ENCODE measurements at places on chromosomes 1 and 21.

GRCh38 chr21:39108291-39109162 lies 74.7 kb downstream of the PSMG1 start:
- DNase-seq: no peak

DNA sequence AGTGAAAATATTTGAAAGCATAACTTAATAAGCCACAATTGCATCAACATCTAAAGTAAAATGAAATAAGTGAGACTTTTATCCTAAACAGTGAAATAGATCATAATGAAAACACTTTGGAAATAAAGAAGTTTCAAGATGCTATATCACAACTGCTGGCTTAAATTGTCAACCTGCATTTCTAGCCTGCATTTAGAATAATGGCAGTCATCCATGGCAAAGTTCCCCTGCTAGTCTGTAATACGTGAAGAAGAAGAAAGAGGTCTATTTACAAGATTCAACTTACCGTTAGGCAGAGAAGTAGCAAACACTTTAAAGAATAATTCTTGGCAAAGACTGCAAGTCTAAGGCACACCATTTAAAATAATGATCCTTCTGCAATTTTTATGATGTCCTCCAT lies 133.6 kb downstream of the DPYD start:
- DNase-seq: no peak

DNA sequence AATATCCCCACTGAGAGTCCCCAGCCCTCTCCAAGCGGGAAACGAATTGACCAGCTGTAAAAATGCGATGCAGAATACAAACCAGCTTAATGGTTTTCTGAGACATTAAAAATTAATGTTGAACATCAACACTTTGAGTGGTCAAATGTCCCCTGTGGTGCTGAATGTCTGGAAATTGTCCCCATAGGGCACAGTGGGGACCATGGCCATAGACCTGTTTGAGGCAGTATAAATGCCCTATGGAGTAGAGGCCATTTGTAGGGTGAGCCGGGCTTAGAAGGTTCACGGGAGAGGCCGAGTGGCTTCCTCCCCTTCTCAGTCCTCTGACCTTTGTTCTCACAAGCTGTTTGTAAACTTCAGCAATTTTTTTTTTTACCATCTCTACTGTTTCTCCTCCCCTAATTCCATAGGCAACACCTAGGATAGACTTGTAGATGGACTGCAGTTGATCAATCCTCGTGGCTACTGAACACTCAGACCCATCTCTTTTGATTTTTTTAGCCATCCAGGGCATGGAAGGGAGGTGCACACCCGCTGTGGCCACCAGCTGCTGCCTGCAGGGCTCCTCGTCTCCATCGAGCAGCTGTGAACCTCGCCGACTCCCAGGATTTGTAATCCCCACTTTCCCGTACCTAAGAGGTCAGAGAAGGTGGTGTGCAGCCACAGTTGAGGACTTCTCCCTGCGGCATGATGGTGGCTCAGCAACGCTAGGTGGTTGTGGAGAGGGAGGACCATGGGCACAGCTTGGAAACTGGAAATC lies 41.0 kb downstream of the KAZN start:
- DNase-seq: no peak

DNA sequence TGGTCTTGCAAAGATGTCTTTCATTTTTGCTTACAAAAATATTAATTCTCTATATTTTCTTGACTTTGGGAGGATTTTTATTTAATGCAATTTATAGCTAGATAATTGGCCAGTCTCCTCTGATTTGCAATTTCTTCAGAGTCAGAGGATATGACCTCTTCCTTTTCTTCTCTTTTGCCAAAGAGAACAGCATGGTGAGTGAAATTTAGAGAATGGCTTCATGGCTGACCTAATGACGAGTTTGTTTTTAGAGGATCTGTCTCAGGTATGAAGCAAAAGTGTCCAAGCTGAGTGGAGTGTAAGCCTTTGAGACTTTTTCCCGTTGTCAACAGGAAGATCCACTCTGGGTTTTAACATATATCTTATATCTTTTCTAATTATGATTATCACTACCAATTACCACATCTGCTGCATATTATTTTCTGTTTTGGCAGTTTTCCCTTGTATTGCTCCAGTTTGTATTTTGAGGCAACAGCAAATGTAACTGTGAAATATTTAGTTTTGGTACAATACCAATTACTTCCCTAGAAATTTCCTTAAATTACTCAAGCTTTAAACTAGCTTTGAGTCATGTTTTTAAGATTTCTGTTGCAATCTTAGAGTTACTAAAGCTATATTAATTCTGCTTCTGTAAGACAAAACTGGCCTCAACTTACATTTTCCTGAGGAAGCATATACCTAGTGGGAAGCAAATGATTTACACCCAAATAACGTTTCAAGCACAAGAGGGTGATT lies 332.8 kb upstream of the ZRANB2 start:
- no peak for DNase-seq

DNA sequence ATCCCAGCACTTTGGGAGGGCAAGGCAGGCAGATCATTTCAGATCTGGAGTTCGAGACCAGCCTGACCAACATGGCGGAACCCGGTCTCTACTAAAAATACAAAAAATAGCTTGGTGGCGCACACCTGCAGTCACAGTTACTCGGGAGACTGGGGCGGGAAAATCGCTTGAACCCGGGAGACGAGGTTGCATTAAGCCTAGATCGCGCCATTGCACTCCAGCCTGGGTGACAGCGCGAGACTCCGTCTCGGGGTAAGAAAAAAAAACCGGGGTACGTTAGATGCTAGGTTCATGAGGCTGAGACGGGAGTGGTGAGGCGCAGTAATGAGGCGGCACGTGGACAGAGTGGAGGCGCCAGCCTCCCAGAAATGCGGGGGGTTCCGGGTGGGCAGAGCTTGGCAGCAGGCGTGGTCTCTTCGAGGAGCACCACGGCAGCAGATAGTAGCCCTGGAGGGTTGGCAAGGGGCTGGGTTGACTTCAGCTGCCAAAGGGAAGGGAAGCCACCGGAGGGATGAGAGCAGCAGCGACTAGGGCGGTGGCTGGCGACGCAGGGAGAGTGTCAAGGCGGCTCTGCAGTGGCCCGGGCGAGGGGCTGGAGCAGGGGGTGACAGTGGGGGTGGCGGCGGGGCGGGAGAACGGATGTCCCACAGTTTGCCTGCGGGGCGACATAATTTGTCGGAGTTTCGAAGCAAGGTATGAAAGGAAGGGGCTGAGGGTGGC lies 832 bp downstream of the MRPL20 start:
- DNase-seq: no peak

- no peak for DNase-seq
Measured at GRCh38 chr21:32007456-32007855, 134.6 kb downstream of the HUNK start.

- peak; percentile 65 for DNase-seq
Measured at GRCh38 chr1:201408176-201408833, 9.2 kb upstream of the LAD1 start.

DNA sequence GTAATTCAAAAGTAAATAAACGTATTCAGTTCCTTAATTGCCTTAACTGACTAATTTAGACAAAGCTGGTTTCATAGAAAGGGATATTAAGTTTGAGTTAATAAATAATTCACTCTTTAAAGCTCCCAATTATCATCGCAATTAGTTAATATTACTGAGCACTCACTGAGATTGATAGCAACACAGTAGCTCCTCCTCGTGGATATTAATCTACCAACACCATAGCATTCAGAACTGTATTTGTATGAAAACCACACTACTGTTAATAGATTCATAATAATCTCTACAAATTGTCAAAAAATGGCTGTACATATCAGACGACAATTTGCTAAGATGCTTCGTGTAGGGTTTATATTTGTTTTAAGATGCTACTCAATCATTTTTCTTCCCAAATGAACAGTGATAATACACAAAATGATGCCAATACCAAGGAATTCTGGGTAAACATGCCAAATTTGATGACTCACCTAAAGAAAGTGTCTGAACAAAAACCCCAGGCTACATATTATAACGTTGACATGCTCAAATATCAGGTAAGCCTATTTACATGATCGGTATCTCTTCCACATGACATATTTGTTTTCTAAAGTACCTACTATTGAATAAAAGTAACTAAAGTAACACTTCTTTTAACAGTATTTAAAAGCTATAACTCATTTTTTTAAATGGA lies 18.8 kb upstream of the DYNLT5 start:
- DNase-seq: no peak

DNA sequence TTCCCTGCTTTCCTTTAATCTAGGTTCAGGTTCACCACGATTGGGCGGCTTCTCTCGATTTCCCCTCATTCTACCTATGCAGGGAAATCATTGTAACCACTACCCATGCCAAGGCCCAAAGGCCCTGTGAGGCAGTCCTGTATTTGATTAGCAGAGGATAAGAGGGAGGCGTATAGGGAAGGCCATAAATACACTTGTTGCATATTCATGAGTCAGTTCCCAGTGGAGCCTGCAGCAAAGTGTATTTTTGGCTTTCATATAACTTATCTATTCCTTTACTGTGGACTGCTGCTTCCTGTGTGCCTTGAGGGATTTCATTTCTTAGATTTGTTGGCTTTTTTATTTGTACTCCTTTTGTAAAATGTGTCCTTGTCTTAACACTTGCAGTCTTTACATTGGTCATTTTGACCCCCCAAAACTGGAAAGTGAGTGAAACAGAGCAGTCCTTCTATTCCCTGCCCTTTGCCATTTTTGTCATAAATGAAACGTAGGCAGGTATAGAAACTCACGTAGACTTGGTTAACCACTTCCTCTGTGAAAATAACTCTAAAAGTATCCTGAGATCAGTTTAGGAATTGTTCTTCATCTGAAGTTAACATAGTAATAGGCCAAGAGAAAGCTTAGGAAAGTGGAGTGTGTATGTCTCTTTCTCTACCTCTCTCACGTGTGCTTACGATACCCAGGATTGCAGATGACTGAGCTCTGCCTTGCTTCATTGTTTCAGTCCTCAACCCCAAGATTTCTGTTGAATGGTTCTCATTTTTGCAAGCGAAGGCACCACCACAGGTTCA lies 19.6 kb upstream of the KCNQ4 start:
- DNase-seq: no peak

DNA sequence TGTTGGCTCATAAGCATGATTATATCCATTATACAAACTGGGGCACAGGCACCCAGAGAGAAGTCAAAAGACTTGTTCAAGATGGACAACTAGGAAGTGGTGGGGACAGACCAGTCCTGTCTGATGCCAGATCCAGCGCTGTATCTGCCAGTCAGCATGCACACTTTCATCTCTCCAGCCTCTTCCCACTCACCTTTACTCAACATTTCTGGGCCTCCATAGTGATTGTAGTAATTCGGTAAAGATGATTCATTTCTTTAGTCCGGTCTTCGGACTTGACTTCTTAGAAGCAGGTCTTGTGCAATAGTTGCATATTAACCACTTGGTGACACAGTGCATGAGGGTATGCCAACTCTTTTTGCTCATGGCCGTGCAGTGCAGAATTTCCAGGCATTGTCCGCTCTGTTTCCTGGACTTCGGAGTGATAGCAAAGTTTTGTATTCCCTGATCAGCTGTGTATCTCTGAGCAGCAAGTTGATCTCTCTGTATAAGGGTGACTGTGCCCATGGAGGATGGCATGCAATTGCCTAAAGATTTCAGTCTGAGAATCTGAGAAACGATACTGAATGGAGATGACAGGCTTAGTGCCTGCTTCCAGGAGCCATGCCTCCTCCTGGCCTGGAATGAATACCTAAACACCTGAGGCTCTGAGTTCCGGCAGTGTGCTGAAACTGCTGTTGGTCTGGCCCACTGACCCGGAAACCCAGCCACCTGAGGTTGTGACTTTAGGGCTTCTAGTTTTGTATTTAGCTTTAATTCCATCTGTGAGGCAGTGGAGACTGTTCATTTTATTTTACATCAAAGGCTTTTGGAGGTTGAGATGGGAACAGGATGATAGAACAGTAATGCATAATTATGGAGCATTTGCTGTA lies 39.0 kb downstream of the GALNT2 start:
- DNase-seq: peak; percentile 71

DNA sequence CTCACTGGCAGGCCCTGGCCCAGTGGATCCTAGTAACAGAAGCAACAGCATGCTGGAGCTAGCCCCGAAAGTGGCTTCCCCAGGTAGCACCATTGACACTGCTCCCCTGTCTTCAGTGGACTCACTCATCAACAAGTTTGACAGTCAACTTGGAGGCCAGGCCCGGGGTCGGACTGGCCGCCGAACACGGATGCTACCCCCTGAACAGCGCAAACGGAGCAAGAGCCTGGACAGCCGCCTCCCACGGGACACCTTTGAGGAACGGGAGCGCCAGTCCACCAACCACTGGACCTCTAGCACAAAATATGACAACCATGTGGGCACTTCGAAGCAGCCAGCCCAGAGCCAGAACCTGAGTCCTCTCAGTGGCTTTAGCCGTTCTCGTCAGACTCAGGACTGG lies 7.7 kb downstream of the CGN start:
- DNase-seq: no peak

DNA sequence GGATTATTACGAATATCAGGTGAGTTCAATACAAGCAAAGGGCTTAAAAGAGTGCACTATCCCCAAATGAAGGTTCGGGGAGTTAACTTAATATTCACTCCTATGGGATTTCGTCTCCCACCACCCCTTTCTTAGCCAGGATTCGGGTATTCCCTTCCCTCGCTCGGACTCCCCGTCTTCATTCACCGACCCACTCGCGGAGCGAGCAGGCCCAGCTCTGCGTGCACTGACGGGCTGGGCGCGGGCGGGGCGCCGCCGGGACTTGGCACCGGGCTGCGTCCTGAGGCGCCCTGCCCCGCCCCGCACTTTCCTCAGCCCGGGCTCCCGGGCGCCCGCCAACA lies 7.7 kb upstream of the MPZL1 start:
- no peak for DNase-seq

GRCh38 chr1:14522926-14523241 lies 75.6 kb upstream of the KAZN start:
- peak; percentile 41 for DNase-seq
